ENCODE measurements at places on chromosomes 3 and 15.

- no peak for DNase-seq
These were observed 283.9 kb upstream of the THBS1 start for GRCh38 chr15:39296955-39297354.

- no peak for DNase-seq
These were observed 132.0 kb upstream of the NSMCE3 start for GRCh38 chr15:29401644-29402043.

DNA sequence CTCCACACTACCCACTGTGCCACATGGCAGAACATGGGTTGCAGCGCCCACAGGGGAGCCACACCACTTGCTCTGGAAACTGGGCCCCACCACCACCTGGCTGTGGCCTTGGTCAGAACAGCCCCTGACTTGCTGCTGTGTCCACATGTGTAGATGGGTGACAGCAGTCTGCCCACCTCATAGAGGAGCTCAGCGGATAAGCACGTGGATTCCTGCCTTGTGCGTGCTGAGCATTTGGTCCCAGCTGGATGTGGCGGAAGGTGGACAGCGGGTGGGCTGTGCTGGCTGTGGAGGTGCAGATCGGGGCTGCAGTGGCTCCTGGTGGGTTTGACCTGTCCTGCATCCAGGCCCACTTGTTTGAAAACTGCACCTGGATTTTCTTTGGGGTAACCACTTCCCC is 6.0 kb upstream of the PLXNA1 start:
- DNase-seq = no peak

- peak; percentile 43 for DNase-seq
These were observed 8.8 kb downstream of the BCL6 start for GRCh38 chr3:187736418-187736871.

GRCh38 chr3:67090474-67090873 is 92.4 kb downstream of the KBTBD8 start:
- DNase-seq = no peak

DNA sequence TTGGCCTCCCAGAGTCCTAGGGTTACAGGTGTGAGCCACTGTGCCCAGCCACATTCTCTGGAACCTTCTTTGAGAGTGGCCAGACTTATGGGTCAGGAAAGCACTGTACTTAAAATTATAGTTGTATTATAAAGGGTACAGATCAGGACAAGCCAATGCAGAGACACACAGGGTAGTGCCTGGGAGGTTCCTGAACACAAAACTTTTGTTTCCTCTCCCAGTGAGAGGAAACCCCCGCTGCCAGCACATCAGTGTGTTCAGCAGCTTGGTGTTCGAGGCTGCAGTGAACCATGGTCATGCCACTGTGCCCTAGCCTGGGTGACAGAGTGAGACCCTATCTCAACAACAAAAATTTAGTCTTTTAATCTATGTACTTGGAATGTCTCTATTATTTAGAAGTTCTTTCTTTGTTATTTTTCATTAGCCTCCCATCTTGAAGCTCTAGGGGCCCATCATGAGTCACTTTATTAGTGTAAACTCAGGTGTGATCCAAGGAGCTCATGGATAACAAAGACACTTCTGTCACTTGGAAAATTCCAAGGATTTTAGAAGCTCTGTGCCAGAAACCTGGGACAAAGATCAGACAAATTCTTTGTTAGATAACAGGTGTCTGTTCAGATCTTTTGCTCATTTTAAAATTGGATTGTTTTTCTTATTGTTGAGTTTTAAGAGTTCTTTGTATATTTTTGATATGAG is 7.8 kb downstream of the BLOC1S6 start:
- DNase-seq = no peak

- DNase-seq = no peak
These were observed 532 bp upstream of the SELENOT start for GRCh38 chr3:150602426-150603152.

GRCh38 chr3:140753865-140754754 is 76.2 kb downstream of the TRIM42 start:
- DNase-seq = no peak

- no peak for DNase-seq
These were observed 11.3 kb upstream of the LIMD1 start for GRCh38 chr3:45583021-45583851.

DNA sequence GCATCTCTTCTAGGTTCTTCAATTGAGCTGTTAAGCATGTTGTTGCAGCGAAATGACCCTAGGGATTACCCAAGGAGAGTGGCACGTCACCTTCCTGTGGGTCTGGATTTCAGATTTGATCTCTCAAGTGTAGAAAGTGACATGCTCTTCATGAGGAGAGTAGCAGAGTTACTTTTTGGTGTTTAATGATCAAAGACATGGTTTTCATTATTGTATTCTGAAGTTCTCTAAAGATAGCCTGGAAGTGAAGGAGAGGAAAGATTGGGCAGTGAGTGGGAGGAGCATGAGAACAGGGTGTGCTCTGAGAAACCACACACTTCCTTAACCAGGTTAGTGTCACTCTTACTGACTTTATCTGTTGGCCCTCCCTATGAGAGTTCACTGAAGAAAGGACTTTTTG is 153.6 kb downstream of the AKAP13 start:
- no peak for DNase-seq
